ENCODE measurements at places on chromosomes 7 and 10. TPM values are rescaled to one million over a fixed set of nuclear protein-coding genes. Genes with fewer than 3 reads are reported as not detected.

GRCh38 chr7:33373195-33373594 is 243.8 kb downstream of the BBS9 start:
- DNase-seq, result no peak

DNA sequence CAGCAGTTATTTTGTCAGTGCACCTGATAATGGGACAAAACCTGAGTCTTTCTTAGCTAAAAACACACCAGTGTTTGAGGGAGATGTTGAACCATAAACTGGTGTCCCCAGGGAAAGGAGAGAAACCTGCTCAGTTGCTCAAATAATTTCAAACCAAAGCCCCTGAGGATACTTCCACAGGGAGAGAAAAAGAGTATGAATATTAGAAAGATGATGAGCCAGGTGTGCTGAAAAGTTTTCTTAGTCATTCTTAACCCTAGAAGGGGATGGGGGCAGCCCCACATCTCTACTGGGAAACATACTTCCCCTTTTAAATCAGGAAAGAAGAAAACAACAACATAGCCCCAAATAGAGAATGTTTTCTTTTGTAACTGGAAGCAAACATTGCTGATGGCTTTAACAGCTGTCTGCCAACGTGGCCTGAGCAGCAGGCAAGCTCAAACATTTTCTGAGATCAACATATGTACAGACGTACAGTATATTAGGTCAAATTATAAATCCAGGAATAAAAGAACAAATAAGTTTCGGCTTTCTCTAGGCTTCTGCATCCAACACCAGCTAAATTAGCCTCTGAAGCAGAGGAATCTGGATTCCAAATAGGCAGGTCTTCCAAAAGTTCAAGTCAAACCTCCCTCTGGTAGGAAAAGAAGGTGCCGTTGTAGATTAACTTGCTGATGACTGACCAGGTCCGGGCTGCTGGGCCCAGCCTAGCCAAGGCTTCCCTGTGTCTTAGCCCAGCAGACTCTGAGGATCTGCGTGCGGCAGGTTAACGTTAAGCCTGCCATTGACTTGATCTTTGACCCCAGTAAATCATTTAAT is 30.5 kb upstream of the FBXW4 start:
- DNase-seq, result no peak

DNA sequence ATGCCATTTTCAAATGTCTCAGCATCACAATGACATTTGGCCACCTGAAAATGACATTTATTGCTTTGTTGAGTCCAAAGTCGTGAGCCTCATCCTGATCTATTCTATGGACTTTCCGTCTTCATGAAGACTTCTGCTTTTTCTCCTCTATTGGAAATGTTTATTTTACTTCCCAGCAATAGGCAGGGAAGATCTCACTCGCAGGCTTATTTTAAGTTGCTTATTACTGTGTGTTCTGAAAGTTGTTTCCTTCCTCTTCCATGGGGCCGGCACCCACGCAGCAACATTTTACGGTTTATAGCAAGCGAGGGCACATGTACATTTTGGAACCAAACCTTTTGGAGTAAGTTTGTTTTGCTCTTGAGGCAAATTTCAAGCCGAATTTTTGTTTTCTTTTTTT is 221.0 kb upstream of the KLF6 start:
- DNase-seq, result no peak

DNA sequence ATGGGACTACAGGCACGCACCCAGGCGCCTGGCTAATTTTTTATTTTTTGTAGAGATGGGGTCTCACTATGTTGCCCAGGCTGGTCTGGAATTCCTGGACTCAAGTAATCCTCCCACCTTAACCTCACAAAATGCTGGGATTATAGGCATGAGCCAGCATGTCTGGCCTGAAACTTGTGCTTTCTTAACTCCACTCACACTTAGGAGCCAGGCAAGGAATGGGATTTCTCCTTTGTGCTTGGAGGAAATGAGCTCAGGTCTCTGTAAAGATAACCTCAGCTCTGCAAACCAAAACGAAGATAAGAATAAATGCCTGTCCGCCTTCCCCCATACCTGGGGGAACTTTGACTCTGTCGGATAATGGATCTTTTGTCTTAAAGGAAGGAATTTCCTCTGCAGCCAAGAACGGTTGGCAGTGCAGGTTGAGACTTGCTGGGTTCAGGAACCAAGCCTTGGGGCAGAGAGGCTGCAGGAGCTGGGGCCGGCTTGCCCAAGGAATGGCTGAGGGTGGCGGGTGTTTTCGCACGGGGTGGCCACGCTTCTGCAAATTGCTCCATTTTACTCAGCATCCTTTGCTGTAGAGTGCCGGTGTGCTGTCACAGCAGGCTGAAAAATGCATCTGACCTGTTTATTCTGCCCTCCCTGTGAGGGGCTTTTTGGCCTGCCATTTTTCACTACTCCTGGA is 174.2 kb downstream of the KIAA1217 start:
- peak; percentile 3 for DNase-seq

GRCh38 chr10:43354879-43355380 is 16.5 kb upstream of the FXYD4 start:
- no peak for DNase-seq

- DNase-seq, result no peak
These were observed 291.1 kb downstream of the BBS9 start for GRCh38 chr7:33420311-33420940.

DNA sequence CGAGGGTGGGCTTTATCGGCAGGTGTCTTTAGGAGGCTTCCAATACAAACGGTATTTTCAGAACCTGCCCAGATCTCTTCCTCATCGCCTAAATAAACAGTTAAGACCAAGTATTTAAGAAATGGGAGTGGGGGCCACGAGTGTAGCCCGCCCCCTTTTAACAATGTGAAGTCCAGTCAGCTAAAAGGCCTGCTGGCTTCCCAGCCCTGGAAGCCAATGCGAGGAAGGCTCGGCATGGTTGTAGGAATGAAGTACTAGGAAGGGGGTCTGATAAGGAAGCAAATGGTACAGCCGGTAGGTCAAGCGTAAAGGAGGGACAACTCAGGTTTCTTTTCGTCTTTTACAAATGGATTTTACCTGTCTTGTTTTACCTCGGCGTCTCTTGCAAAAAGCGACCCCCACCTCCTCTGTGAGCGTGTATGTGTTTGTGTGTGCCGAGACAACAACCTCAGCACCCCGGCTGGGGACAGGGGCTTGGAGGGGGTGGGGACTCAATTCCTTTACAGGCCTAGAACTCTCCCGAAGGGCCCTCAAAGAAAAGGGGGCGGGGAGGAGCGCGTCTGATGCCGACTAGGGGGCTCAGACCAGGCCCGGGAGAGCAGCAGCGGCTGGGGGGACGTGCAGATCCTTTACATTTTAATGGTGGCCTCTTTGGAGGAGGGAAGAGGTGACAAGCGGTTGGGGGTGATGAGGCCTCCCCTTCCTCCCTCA is 147.6 kb downstream of the GPR85 start:
- DNase-seq, result peak; percentile 35

- DNase-seq, result no peak
These were observed 114.6 kb downstream of the TACC2 start for GRCh38 chr10:122103592-122103991.

GRCh38 chr7:90688810-90689209 is 92.7 kb downstream of the CDK14 start:
- DNase-seq, result no peak

GRCh38 chr7:95582578-95583293 is 13.6 kb downstream of the PDK4 start:
- DNase-seq, result peak; percentile 75

DNA sequence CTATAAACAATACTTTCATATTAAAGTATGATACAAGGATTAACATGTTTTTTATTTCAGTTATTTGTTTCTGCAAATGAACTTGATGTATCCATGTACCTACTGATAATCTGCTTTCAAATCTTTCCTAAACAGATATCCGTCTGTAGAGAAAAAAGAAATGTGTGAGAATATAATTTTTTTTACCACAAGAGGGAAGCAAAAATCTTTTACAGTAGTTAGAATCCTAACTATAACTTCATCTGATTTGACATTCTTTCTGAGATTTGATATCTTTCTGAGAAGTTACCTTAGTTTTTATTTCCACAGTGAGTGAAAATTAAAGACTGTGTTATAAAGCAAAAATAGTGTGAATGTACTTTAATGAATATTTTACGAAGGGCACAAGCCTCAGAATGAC is 203.9 kb upstream of the PCLO start:
- no peak for DNase-seq

Gene UPK3B
- total RNA-seq, result under 0.01 TPM

Gene GHRHR
- total RNA-seq, result not detected

Gene PTPRN2
- 4.6 TPM for total RNA-seq

Gene ADAMTS14
- total RNA-seq, result not detected

Gene FAM25A
- total RNA-seq, result not detected

Gene GPRIN2
- not detected for total RNA-seq

Gene CCDC3
- total RNA-seq, result under 0.01 TPM

Gene SYNPO2L
- total RNA-seq, result not detected

All from lung microvascular endothelial cell (primary cell).